Amygdala (tissue), 56 donors: ENCODE measurements at places on chromosomes 12 and 14.

DNA sequence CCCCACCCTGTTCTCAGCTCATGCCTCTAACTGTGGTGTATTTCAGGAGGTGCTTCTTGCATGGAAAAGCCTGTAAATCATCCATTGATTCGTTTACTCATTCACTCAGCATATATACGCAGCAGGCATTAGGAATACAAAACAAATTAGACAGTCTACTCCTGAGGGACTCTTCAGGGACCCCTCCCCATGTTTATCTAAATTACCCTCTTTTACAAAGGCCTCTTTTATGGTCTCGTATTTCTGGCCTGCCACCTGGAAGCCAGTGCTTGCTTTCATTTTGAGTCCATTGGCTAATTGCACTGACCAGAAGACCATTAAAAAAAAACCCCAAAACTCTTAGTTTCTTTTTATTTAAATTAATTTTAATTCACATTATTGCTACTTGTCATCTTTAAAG lies 134.4 kb downstream of the DACT1 start:
- no peak for DNase-seq

- DNase-seq = peak; percentile 23
These were observed 39.2 kb downstream of the LTBP2 start for GRCh38 chr14:74572726-74573301.

DNA sequence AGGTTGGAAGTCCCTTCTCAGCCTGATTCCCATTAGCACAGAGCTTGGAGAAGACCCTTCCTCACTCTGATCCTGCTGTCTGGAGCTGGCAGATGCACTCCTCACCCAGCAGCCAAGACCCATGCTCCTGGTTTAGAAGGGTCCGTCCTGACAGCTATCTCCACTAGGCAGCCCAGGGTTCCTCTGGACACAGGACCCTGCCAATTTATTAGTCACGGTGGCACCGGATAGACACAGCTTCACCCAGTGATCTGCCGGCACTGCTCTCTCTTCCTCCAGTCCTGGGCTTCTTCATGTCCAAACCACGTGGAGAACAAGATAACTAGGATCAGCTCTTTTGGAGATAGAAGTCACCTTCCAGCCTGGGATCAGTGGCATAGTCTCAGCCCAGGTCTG lies 26.2 kb upstream of the TCL1B start:
- DNase-seq = no peak

GRCh38 chr12:118830296-118830695 lies 151.0 kb upstream of the SRRM4 start:
- DNase-seq = no peak

- DNase-seq = no peak
These were observed 131.0 kb upstream of the AMIGO2 start for GRCh38 chr12:47210776-47211175.

DNA sequence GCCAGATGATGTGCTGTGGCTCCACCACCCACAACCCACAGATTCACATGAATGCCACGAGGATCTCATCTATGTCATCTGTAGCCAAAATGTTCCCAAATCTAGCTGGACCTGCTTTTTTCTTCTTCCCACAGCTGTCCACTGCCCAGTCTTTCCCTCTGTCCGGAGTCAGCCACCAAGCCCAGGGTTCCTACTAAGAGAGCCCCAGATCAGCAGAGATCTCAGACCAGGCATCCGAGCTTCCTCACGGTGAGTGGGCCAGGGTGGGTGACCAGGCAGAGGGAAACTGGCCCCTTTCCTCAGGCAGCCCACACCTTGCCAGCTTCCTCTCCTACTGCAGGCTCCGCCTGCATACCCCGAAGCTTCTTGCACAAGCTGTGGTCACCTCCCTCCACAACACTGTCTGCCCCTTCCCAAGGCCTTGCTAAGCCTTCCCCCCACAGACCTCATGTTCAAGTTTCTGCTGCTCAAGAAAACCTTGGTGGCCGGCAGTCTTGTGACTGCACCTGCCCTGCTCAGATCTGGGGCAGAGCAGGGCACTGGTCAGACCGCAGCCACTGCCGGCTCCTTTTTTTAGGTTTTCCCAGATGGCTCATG lies 81.4 kb downstream of the ACTN1 start:
- no peak for DNase-seq

DNA sequence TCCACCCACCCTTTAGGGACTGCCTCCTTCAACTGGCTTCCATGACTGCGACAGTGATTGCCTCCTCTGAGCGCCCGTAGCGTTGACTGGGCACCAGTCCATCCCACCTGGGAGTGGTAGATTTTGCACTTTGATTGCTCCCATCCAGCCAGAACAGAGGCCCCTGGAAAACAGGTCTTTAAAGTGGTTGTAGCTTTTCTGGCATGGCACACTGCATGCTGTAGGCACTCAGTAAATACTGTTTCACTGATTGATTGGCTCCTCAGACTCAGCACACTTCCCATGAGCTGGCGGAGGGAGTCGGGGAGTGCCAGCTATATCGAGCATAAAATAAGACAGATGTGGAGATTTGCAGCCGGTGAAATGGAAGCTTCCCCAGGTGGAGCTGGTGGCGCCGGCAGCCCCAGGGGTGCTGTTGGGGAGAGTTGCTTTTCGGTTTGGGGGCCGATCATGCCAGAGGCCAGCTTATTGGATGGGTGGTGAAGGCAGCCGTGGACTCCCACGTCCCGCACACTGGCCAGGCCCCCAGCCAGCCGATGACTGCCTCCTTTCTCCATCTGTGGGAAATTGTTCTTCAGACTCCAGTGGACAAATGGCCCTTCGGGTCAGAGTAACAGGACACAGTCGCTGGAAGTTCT lies 200.2 kb downstream of the TSPAN9 start:
- DNase-seq = no peak

DNA sequence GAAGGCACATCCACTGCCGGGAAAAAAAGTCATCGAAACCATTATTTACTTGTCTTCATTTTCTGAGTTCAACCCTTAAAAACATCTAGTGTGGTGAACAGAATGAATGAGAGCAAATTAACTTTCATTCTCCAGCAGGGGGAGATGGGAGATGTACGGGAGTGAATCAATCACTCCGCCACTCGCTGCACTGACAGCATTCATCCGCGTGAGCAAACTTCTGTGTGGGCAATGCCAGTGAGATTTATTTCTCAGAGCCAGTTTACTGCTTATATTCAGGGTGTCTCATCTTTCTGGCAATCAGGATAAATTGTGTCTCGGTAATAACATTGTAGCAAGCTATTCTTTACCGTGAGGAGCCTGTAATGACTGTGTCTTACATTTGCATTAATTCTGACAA lies 463.6 kb upstream of the MIS18BP1 start:
- DNase-seq = no peak

GRCh38 chr12:130423991-130424857 lies 86.5 kb downstream of the PIWIL1 start:
- DNase-seq = no peak

GRCh38 chr14:69633238-69633637 lies 21.8 kb downstream of the SUSD6 start:
- DNase-seq = no peak

- DNase-seq = no peak
These were observed 10.3 kb downstream of the MTERF2 start for GRCh38 chr12:106976668-106977067.

DNA sequence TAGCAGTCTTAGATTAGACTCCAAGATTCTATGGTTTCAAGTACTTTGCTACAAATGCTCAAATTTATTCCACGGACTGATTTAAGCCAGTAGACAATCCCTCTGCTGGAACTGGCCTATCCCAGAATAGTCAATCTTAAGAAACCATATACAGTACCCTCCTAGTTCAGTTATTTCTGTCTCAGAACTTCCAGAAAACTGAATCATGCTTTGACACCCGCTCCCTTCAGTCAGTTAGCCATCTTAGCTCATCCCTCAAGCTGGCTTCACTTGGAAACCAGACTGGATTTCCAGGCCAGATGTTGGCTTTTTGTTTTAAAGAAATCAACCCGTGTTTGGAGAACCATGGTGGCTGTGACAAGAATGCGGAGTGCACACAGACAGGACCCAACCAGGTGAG lies 125.5 kb downstream of the NT5DC3 start:
- no peak for DNase-seq

GRCh38 chr14:68982581-68982980 lies 3.5 kb upstream of the ACTN1 start:
- no peak for DNase-seq

DNA sequence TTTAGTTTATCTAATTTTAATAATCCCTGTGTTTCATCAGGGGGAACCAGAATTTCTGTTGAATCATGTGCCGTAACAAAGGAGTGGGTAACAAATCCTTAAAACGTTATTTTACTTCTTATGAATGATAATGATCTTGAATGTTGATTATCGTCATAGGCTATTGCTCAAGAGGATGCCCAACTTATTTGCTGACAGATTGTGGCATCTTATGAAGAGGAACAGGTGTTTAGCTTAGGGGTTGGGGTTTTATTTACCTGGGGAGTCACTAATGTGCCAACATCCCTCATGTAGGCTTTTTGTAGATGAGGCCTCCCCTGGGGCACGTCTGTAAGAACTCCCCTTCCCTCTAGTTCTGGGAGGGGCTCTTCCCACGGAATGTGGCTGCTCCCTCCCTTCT lies 32.4 kb upstream of the TMX1 start:
- DNase-seq = no peak
